Stimulated activated CD8-positive, alpha-beta memory T cell treated with anti-CD3 and anti-CD28 coated beads, Interleukin-2, amount 100 ng/mL, for 1 hour (primary cell): ENCODE measurements at places on chromosomes 1 and 21.

- DNase-seq: no peak
Observed at GRCh38 chr1:224092601-224093000, 21.3 kb upstream of the FBXO28 start.

- no peak for DNase-seq
Observed at GRCh38 chr1:34816778-34817177, 24.0 kb downstream of the GJA4 start.

DNA sequence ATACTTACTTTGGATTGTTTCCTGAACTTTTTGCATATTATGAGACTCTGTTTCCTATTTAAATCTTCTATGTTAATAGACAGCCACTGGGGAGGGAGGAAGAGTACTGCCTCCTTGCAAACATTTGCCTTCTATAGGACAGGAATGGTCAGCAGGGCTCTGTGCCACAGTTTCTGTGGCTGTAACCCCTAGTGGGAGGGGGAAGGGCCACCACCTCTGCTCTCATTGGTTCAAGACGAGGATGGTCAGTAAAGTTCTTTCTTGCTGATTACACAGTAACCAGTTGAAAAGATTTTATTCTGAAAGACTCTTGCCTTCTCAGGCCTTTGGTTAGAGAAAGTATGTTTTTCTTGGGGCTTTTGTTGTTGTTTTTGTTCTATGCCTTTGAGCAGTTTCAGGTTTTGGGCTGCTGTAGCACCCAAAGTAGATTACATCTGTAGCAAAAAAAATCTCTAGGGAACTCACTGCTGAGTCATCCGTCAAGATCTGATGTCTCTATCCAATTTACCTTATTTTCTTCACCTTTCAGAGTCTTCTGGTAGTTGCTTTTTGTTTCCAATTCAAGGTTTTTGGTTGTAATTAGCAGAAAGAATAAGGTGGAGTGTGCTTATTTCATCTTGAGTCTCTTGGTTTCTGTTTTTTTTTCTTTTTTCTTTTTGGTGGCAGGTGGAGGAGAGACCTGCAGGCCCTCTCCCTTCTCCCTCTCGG lies 23.1 kb downstream of the SLC35A3 start:
- no peak for DNase-seq

DNA sequence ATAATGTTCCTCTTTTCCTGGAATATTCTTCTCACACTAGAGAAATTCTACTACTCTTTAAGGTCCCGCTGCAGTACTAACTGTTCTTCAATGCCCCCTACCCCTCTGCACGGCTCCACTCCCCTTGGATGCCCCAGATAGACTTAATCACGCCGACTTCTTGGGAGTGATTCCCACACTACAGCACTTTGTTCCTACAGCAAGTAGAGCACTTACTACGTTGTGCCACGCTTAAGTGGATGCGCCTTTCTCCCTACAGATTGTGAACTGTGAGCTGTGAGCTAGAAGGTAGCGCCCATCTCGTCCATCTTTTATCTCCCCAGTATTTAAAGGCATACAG lies 2.2 kb downstream of the ZNF436 start:
- no peak for DNase-seq

GRCh38 chr1:220335668-220336067 lies 63.4 kb upstream of the RAB3GAP2 start:
- DNase-seq: no peak

DNA sequence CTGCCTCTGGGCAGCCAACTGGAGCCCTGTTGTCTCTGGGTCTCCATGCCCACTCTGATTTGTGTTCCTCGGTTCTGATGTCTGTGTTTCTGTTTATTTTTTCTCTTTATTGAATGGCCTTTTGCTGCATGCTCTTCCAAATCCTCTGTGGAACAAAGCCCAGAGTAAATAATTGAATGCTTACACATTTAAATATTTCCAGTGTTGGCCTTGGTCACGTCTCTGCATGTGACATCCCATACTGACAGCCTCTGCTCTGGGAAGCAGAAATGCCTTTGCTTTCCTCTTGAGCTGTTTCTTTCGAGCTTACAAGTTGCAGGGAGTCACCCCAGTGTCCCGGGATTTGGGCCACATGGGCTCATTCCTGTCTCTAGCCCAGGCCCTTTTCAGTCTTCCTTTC lies 267.9 kb downstream of the PTPRU start:
- no peak for DNase-seq

- no peak for DNase-seq
Observed at GRCh38 chr1:229461032-229461668, 27.3 kb upstream of the ACTA1 start.

DNA sequence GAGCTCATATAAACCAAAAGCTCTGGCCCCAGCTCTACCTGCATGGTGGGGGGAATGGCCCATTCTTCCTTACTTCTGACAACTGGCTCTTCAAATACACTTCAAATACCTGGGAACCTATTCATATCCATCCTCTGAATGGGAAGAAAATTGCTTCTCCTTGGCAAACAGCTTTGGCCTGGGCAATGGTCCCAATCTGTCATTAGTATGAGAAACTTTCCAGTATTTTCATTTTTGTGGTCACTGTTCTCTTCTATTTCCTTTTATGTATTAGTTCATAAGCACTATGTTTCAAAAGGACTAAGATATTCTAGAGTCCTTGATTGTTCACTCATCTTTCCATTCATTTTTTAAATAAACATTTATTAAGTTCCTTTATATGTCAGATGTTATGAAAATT lies 5.2 kb upstream of the HSD3B2 start:
- DNase-seq: no peak

DNA sequence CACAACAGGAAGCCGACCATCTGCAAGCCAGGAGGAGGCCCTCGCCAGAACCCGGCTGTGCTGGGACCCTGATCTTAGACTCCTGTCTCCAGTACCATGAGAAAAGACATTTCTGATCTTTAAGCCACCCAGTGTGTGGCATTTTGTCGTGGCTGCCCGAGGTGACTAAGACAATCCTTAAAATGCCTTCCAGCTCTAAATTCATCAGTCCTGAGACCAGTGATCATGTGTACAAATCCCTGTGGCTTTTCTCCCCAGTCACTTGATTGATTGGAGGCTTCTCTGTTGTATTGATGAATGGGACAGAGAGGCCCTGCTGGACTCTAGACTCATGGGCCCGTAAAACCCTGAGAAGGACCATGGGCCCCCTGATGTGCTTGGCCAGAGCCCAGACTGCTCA lies 36.1 kb downstream of the B3GALT5 start:
- no peak for DNase-seq

- no peak for DNase-seq
Observed at GRCh38 chr1:211549092-211549711, 29.8 kb downstream of the SLC30A1 start.

DNA sequence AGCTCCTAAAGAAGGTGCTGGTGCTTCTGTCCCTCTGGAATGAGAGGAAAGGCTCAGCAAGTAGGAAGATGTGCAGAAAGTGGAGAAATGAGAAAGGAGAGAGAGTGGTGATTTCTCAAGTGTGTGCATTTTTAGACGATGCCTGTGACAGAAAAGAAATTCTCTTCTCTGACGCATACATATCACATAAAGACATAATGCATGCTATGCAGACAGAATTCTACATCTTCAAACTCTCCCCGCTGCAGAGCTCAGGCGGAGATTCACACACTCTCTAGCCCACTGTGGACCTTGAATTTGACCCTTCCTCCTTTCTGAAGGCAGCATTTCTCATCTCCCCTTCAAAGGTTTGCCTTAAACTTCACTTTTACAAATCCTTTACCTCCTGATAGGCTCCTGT lies 52.0 kb upstream of the CAMK1G start:
- DNase-seq: no peak

DNA sequence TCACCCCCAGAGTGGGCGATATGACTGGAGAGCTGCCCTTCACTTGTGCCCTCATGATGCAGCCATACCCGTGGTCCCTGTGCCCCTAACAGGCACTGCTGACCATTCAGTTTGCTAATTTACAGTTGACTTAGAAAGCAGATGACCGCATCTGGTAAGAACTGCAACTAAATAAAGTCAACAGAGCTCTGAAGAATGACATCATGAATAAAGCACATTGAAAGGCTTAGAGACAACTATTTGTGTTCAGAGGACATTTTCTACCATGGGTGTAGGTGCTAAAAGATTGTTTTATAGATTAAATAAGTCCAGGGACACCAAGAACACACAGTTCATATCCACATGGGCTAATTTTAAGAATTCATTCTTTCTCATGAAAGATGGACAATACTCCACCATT lies 65.5 kb downstream of the LPAR3 start:
- DNase-seq: no peak

DNA sequence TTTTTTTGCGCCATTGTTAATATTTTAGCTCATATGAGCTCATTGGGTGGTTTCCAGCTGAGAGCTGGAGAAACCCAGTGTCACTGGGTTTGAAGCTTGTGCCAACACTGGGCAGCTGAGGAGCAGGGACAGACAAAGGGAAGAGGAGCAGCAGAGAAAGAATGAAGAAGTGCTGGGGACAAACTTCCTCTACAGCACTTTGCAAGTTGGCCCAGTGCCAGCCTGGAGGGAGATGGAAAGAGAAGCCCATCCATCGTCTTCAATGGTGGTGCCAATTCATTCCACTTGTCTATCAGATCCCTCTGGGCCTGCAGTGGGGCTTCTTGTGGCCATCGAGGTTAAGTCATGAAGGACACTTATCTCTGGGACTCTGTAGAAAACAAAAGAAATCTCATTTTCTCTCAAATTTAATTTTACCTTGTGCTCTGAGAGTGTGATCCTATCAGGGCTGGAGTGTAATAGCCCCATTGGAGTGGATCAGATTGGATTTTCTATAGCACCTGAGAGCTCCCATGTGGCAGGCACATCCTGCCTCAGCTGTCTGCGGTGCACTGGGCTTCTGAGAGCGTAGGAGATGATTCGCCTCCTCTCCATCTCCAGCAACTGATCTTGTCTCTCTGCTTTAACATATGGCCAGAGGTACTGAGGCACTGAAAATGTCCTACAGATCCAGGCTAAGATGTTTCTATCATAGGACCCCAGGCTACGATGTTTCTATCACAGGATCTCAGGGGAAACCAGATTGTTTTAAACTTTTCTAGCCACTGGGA lies 114.7 kb downstream of the TNR start:
- DNase-seq: no peak

- no peak for DNase-seq
Observed at GRCh38 chr1:4298361-4299083, 355.9 kb upstream of the AJAP1 start.

DNA sequence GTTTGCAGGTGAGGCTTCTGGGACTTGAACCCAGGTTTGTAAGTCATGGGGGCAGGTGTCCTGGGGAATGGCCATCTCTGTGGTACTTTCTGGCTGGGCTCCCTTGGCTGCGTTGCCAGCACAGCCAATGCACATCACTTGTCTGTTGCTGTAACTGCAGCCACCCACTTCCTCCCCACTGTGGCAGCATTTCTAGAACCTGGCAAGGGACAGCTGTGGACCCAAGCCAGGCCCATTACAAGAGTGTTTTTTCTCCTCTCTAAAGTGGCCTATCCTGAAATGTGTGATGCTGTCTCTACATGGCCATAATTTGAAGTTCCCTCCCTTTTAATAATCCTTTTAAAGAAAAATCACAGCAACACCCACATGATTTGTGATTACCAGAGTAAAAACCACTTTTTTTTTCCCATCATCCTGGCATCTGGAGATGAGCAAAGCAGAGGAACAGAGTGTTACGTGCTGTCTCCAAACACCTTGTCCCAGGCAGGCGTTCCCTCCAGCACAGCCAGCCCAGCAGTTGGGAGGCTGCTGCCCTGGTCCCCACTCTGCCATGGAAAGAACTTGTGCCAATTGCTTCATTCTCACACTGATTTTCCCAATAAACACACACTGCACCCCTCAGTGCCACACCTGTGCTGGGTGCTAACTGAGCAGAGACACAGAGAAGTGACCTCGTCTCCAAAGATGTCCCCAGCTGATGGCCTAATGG lies 360.6 kb upstream of the USP24 start:
- DNase-seq: no peak

- no peak for DNase-seq
Observed at GRCh38 chr1:117780687-117781475, 148.5 kb downstream of the GDAP2 start.

DNA sequence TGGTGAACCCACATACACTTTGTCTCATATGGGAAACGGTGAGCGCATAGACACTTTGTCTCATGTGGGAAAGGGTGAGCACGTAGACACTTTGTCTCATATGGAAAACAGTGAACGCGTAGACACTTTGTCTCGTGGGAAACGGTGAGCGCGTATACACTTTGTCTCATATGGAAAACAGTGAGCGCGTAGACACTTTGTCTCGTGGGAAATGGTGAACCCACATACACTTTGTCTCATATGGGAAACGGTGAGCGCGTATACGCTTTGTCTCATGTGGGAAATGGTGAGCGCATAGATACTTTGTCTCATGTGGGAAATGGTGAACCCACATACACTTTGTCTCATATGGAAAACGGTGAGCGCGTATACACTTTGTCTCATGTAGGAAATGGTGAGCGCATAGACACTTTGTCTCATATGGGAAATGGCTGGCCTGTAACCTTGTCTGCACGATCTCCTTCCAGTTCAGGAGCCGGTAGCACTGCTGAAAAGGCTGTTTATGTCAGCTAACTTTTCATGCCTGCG lies 50.7 kb upstream of the TRAPPC10 start:
- DNase-seq: no peak

GRCh38 chr1:112833806-112834205 lies 118.7 kb upstream of the PPM1J start:
- DNase-seq: no peak

DNA sequence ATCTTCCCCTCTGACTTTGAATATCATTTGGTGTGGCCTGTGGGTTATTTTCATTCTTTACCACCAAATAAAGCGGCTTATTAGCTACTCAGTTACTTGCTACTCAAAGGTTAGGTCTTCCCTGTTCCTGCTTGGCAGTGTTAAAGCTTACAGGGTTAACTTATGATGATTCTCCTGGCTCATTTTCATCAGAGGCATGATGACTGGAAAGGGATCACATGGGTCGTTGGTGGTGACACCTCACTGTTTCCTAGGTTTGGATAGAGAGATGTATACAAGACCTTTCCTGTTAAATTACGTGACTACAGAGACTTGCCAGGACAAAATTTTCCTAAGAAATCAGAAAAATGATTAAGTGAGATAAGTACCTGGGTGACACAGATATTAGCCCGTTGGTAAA lies 27.4 kb downstream of the MRPS6 start:
- DNase-seq: no peak

- DNase-seq: no peak
Observed at GRCh38 chr1:36964830-36965229, 69.5 kb downstream of the GRIK3 start.

- DNase-seq: no peak
Observed at GRCh38 chr1:53478502-53478818, 19.3 kb downstream of the DMRTB1 start.

- no peak for DNase-seq
Observed at GRCh38 chr1:1703796-1704195, 11.2 kb upstream of the SLC35E2B start.

- no peak for DNase-seq
Observed at GRCh38 chr1:38213646-38214434, 167.2 kb upstream of the POU3F1 start.
